ENCODE measurements at places on chromosomes 4 and X.

DNA sequence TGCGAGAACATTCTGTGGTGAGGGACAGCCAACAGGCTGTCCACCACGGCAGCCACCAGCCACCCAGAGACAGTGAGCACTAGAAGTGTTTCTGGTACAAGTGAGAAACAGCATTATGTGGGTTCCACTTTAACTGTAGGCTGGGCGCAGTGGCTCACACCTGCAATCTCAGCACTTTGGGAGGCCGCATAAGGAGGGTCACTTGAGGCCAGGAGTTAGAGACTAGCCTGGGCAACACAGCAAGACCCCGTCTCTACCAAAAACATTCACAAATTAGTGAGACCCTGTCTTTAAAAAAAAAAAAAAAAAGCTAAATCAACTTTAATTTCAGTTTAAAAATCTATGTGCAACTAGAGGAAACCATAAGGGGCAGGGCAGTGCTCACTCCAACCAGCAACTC lies 20.6 kb downstream of the FAM53A start:
- no peak for DNase-seq

GRCh38 chr4:162117051-162117450 lies 46.7 kb downstream of the FSTL5 start:
- DNase-seq = no peak

GRCh38 chr4:81482326-81482725 lies 10.6 kb upstream of the RASGEF1B start:
- no peak for DNase-seq

GRCh38 chr4:2638730-2639129 lies 102.3 kb downstream of the FAM193A start:
- no peak for DNase-seq

GRCh38 chr4:87108142-87108546 lies 112.3 kb downstream of the KLHL8 start:
- no peak for DNase-seq

DNA sequence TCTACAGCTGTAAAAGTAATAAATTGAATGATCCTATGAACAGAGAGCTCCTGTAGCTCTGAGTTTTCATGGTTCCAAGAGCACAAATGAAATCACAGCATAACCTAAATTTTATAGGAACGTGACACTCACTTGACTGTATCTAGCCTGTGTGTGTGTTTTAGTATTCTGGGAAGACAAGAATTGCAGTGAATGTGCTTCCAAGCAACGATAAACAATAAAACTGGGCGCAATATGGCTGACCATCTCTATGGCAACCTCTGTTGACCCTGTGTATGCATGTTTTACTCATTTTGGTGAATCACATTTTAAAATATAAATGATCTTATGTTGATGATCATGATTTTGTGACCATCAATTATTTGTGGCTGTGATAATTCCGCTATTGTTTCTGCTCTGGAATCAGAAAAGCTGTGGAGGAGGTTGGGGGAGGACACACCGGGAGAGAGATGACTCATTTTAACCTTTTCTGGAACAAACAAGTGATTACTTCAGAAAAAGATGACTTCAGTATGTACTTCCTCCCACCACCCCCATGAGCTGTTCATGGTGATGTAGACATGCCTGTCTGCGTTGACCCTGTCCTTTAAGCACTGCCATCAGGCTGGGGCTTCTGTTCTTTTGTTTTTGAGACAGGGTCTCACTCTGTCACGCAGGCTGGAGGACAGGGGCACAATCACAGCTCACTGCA lies 31.8 kb downstream of the USP11 start:
- DNase-seq = no peak

GRCh38 chr4:81527115-81527514 lies 55.4 kb upstream of the RASGEF1B start:
- no peak for DNase-seq

Data from NCI-H526 treated with DMSO at 0.1 percent for 48 hours (cell line).